ENCODE measurements at places on chromosomes 13 and 19.

DNA sequence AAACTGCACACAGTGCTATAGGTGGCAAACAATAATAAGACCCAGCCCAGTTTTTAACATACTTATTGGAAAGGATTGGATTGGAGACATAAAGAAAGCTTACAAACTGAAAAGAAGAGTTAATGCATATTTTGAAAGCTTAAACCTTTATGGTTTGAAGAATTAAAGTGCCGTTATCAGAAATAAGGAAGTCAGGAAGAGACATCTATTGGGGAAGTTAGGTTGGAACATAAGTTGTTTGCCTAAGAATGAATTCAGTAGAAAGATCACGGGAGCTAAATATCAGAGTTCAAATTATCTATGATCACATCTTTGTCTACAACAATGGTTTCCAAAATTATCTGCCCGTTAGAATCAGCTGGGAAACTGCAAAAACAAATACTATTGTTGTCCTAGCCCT lies 767.9 kb downstream of the PCDH9 start:
- DNase-seq = no peak

GRCh38 chr13:44523146-44524015 lies 52.7 kb downstream of the TSC22D1 start:
- peak; percentile 22 for DNase-seq

DNA sequence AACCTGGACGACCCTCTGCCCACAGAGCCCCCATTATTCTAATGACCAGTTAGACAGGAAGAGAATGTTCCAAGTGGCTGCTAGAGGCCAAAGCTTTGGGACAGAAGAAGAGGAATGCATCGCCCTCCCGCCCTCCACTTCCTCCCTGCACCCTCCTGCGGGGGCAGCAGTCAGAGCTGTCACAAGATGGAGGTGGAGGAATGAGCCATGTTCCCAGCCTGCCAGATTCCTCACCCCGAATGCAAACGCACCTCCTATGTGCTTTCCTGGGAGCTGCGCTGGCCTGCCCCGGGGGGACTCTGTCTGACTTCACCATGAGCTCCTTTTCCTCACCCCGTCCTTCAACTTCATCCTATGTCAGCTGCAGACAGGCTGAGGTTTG lies 1.7 kb downstream of the YJEFN3 start:
- no peak for DNase-seq

DNA sequence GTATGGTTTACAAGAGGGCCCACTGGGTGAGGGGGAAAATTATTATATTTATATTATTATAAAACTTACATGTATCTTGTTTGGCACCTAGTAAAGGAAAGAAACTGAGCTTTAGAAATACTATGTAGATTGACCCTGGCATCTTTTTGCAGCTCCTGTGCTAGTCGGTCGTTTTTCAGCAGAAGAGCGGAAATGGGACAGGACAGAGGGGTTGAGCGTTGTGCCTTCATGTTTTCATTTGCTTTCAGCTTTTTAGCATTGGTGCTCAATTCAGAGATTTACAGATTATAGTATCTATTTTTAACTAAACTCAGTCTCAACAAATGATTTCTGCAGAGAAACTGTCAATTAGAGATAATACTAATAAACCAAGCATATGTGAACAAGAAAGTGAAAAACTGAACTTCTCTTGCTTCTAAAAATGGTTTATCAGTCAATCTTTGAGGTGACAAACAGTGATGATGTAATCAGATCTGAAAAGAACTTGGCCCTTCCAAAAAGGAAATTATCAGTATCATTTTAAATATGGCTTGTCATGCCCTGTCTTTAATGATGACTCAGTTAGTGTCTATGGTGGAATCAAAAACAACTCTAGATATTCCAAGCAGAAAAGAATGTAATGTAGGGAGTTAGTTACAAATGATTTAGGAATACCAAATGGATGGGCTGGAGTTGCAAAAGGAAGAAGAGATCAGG lies 56.9 kb upstream of the KCTD4 start:
- DNase-seq = peak; percentile 40

GRCh38 chr13:87887459-87888123 lies 216.4 kb downstream of the SLITRK5 start:
- DNase-seq = no peak

DNA sequence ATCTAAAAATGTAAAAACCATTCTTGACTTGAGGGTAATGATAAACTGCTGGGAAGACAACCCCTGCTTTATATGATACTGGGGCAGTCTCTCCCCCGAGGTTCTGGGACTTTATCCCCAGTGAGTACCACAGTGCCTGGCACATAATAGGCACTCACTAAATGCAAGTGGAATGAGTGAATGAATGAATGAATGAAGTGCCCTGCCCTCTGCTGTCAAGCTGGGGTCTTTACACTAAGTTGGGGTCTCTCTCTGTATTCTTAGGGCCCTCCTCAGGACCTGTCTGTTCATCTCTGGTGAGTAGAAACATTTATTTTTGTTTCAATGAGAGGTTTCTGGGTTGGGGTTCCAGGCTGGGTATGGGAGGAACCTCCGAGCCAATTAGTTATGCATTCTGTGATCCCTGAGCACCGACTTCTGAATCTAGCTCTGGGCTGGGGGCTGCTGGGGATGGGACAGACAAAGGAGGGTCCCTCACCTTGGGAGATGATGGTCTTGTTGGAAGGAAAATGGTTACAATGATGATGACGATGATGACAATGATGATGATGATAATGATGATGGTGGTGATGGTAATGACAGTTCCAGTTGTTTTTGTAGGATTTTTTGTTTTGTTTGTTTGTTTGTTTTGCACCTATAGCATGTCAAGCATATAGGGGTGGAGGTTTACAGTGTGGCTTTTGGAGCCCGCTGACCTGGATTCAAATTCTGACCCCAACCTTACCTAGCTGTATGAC lies 44.3 kb upstream of the ADGRE1 start:
- DNase-seq = no peak

GRCh38 chr13:51814825-51815650 lies 11.1 kb upstream of the DHRS12 start:
- peak; percentile 68 for DNase-seq

DNA sequence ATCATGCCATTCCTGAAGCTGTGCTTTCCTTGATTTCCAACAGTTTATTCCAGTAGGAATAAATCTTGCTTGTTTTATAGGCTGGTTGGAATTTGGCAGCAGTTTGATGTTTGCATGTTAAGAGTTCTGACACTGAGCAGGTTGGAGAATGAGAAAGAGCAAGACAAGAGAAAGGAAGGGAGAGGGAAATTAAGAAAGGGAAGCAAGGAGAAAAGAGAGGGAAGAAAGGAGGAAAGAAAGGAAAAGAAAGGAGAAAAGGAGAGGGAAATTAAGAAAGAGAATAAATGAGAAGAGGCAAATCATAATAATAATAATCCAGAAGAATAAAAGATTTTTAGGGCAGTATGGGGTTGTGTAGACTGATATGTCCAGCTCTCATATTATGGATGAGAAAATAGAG lies 28.4 kb upstream of the UQCRFS1 start:
- DNase-seq = no peak

DNA sequence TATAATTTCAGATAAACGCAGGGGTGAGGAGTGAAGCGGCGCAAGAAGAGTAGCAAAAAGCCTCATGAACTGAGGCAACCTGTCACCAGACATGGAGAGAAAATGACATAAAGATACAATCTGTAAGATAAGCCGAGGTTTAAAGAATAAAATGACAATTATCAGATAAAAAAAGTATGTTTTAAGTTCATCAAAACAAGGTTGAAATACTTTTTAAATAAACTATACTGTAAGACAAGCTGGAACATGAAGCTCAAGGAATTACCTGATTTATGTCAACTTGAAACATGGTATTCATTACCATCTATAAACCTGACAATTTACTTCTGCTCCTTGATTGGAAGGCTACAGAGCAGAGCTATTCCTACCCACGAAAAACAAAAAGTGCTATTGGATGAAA lies 61.6 kb downstream of the MYCBP2 start:
- DNase-seq = no peak

- no peak for DNase-seq
Observed at GRCh38 chr19:646779-647565, 7.3 kb downstream of the FGF22 start.

DNA sequence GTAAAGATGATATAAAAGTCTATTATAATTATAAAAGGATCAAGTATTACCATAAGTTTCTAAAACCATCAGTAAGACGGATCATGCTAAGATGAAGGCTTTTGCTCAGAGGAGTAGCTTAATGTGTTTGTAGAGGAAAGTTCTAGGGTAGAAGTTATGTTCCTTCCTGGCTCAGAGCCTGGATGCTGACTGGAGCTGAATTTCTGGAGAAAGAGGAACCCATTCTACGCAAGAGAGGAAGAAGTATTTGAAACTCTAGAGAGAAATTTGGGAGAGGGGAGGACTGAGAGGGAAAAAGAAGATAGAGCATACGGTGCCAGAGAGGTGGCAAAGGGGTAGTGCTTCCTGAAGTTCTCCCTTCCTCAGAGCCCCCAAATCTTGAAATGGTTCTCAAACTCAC lies 51.4 kb upstream of the SGCG start:
- DNase-seq = no peak

Data from AG08395 (cell line).